Right atrium auricular region (tissue), 2 donors: ENCODE measurements at places on chromosomes 7 and 10. TPM values are rescaled to one million over a fixed set of nuclear protein-coding genes. Genes with fewer than 3 reads are reported as not detected.
A peak's percentile ranks its signal among the peaks of the same experiment; 100 is the strongest.

DNA sequence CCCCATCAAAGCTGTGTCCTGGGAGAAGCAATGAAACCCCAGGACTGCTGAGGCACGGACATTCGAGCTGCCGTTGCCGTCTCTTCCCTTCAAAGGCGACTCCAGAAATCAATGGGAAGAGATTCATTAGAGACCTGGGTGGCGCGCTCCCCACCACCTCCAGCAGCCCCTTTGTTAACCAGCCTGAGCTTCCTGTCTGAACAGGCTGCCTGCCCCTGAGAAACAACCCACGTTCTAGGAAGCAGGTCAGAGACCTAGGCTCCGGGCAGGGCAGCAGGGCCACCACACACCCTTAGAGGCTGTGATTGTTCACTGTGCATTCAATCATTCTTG, 110.9 kb upstream of the PPIF start:
- H3K27ac ChIP-seq = peak overlapping the region; percentile 49
- H3K4me1 ChIP-seq = no peaks in the 10 kb centered on the region
- no peak overlapping the region for H3K4me3 ChIP-seq
- H3K36me3 ChIP-seq = peaks cover 12% of the 10 kb centered on the region
- DNase-seq = no peak

- H3K27ac ChIP-seq = no peak overlapping the region
- no peak for DNase-seq
- no peak overlapping the region for H3K4me3 ChIP-seq
- H3K27me3 ChIP-seq = no peaks in the 10 kb centered on the region
Observed at GRCh38 chr7:74121401-74122249, 38.0 kb downstream of the LIMK1 start.

- no peak for DNase-seq
- no peak overlapping the region for H3K4me3 ChIP-seq
- H3K27ac ChIP-seq = no peak overlapping the region
- no peaks in the 10 kb centered on the region for H3K4me1 ChIP-seq
Observed at GRCh38 chr7:73815436-73815835, 15.4 kb upstream of the CLDN4 start.

ABCB4 gene
- total RNA-seq = 4.2 TPM

SPDYE11 gene
- not detected for total RNA-seq

GRCh38 chr7:111855842-111856227, 293.5 kb upstream of the IMMP2L start:
- H3K36me3 ChIP-seq = peaks cover 13% of the 10 kb centered on the region
- H3K27ac ChIP-seq = no peak overlapping the region
- DNase-seq = no peak
- H3K4me3 ChIP-seq = no peak overlapping the region
- no peaks in the 10 kb centered on the region for H3K4me1 ChIP-seq

DNA sequence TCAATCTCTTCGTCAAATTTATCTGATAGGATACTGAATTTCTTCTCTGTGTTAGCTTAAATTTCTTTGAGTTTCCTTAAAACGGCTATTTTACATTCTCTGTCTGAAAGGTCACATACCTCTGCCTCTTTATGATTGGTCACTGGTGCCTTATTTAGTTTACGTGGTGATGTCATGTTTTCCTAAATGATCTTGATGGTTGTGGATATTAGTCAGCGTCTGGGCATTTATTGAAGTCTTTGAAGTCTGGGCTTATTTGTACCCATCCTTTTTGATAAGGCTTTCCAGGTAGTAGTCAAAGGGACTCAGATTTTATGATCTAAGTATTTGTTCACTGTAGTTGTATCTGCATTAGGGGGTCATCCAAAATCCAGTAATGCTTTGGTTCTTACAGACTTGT, 1407.5 kb upstream of the LRRTM3 start:
- H3K27me3 ChIP-seq = no peaks in the 10 kb centered on the region
- no peak for DNase-seq
- H3K27ac ChIP-seq = no peak overlapping the region
- H3K4me3 ChIP-seq = no peak overlapping the region
- no peaks in the 10 kb centered on the region for H3K36me3 ChIP-seq
- H3K4me1 ChIP-seq = no peaks in the 10 kb centered on the region

GRCh38 chr7:112566442-112567324, 85.9 kb downstream of the LSMEM1 start:
- no peaks in the 10 kb centered on the region for H3K36me3 ChIP-seq
- H3K4me3 ChIP-seq = no peak overlapping the region
- H3K27ac ChIP-seq = peak overlapping the region; percentile 39
- no peaks in the 10 kb centered on the region for H3K4me1 ChIP-seq
- DNase-seq = no peak

COL28A1 gene
- 2.3 TPM for total RNA-seq

ANKRD2 gene
- total RNA-seq = 204 TPM

CNNM1 gene
- total RNA-seq = 0.07 TPM

GRCh38 chr10:6478722-6479121, 101.4 kb downstream of the PRKCQ start:
- no peak overlapping the region for H3K4me3 ChIP-seq
- no peaks in the 10 kb centered on the region for H3K4me1 ChIP-seq
- no peak for DNase-seq

TRIM74 gene
- not detected for total RNA-seq

GRCh38 chr7:34849986-34850385, 187.3 kb downstream of the DPY19L1 start:
- no peak overlapping the region for H3K4me3 ChIP-seq
- peaks cover 7% of the 10 kb centered on the region for H3K4me1 ChIP-seq
- DNase-seq = no peak

DNA sequence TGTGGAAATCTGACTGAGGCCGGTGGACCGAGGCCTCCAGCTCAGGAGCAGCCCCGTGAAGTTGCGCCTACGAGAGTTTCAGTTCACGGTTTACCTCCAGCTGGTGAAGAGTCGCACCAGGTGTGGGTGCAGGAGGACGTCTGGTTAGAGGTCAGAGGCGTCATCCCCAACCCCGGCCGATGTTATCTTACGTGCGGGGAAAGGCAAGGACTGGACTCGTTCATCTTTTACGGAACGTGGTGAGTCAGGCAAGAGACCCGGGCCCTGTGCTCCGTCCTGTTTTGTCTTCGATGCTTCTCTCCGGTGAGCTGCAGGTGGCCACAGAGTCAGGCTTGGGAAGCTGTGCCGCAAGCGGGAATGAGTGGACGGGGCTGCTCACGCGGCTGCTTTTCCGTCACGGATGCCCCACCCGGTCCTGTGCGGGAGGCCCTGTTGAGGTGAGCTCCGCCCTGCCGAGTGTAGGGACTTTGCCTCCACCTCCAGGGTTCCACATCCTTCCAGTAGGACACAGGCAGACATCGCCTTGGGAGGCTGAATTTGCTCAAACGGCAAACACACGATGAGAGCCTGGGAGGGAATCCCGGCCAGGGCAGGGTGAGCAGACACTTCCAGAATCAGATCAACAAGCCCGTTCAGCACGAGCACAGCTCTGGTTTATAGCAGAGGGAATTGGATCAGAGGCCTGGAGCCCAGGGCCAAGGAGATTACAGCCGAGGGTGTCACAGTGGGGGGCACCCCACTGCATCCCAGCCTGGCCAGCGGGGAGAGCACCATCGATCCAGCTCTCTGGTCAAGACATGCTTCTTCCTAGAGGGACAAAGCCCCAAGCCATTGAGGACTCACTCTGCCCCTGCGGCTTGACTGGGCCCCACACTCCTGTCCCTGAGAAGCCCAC, 50.1 kb upstream of the INPP5A start:
- DNase-seq = no peak
- H3K36me3 ChIP-seq = no peaks in the 10 kb centered on the region
- no peaks in the 10 kb centered on the region for H3K27me3 ChIP-seq
- no peak overlapping the region for H3K27ac ChIP-seq
- H3K4me3 ChIP-seq = no peak overlapping the region
- H3K4me1 ChIP-seq = peaks cover 7% of the 10 kb centered on the region

GRCh38 chr10:52517012-52517411, 202.9 kb downstream of the DKK1 start:
- H3K4me3 ChIP-seq = no peak overlapping the region
- H3K4me1 ChIP-seq = no peaks in the 10 kb centered on the region
- H3K36me3 ChIP-seq = no peaks in the 10 kb centered on the region
- H3K27ac ChIP-seq = no peak overlapping the region
- no peak for DNase-seq

DNA sequence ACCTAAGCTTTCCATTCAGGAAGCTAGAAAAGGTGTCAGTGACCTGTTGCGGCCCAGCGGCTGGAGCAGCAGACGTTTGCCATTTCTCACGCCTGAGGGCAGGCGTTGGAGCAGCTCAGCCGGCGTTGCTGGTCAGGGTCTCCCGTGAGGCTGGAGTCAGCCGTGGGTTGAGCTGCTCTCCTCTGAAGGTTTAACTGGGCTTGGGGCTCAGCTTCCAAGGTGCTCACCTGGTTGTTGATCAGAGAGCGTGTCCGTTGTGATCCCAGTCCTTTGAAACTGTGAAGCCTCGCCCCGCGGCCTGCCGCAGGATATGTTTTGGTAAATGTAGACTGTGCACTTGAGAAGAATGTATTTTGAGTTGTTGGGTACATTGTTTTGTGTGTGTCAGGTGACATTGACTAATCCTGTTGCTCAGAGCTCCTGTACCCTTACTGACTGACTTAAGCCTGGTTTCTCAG, 20.6 kb upstream of the PWWP2B start:
- H3K27me3 ChIP-seq = no peaks in the 10 kb centered on the region
- H3K4me1 ChIP-seq = no peaks in the 10 kb centered on the region
- no peak overlapping the region for H3K4me3 ChIP-seq
- H3K27ac ChIP-seq = no peak overlapping the region

GRCh38 chr10:49297818-49298670, 926 bp upstream of the C10orf71 start:
- H3K4me3 ChIP-seq = peak overlapping the region; percentile 54
- no peaks in the 10 kb centered on the region for H3K27me3 ChIP-seq
- DNase-seq = no peak

DNA sequence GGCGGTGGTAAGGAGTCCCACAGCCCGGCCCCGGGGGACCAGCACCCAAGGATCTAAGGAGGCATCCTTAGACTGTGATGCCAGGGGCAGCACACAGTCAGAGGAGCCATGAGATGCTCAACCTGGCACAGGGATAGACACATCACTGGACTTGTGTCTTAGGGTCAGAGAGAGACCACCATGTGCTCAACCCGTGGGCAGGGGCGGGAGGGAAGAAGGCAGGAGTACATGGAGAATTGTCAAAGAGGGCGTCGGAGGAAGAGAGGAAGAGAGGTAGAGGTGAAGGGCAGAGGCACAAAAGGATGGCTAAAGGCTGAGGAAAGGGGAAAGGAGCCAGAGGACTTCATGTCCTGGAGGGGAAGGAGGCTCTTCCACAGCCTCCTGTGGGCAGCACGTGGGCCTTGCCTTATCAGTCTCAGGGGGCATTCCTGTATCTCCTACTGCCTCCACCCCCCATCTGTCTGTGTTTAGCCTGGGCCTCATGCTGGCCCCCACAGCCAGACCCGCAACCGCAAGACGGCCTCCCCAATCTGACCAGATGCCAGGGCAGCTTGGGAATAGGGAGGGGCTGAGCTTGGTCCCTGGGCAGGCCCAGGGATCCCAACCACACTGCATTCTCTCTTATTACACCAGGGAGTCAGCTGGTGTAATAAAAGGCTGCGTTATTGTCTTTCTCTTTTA, 2.2 kb downstream of the ADCY1 start:
- H3K27me3 ChIP-seq = no peaks in the 10 kb centered on the region
- no peaks in the 10 kb centered on the region for H3K36me3 ChIP-seq
- no peak overlapping the region for H3K4me3 ChIP-seq
- DNase-seq = no peak

GRCh38 chr7:99794585-99795502, 10.9 kb upstream of the CYP3A4 start:
- no peak for DNase-seq
- H3K4me1 ChIP-seq = no peaks in the 10 kb centered on the region
- H3K27me3 ChIP-seq = no peaks in the 10 kb centered on the region
- no peak overlapping the region for H3K4me3 ChIP-seq
- no peaks in the 10 kb centered on the region for H3K36me3 ChIP-seq
- H3K27ac ChIP-seq = no peak overlapping the region

CXCL12 gene
- 64.0 TPM for total RNA-seq

- no peak overlapping the region for H3K27ac ChIP-seq
- no peak for DNase-seq
- no peak overlapping the region for H3K4me3 ChIP-seq
- no peaks in the 10 kb centered on the region for H3K4me1 ChIP-seq
- H3K27me3 ChIP-seq = no peaks in the 10 kb centered on the region
- H3K36me3 ChIP-seq = no peaks in the 10 kb centered on the region
Observed at GRCh38 chr7:110307776-110308175, 783.2 kb upstream of the LRRN3 start.

- no peak overlapping the region for H3K27ac ChIP-seq
- peaks cover 2% of the 10 kb centered on the region for H3K36me3 ChIP-seq
- H3K27me3 ChIP-seq = no peaks in the 10 kb centered on the region
- peak; percentile 72 for DNase-seq
- H3K4me3 ChIP-seq = peak overlapping the region; percentile 45
- peaks cover 18% of the 10 kb centered on the region for H3K4me1 ChIP-seq
Observed at GRCh38 chr7:100568896-100569844, 4.5 kb downstream of the SAP25 start.

- no peak overlapping the region for H3K27ac ChIP-seq
- H3K4me3 ChIP-seq = no peak overlapping the region
- no peaks in the 10 kb centered on the region for H3K36me3 ChIP-seq
- H3K4me1 ChIP-seq = no peaks in the 10 kb centered on the region
- DNase-seq = no peak
Observed at GRCh38 chr7:52254396-52255010, 780.9 kb upstream of the POM121L12 start.

FRMPD2 gene
- total RNA-seq = 7.5 TPM

DHX32 gene
- 25.1 TPM for total RNA-seq

- H3K36me3 ChIP-seq = no peaks in the 10 kb centered on the region
- no peak for DNase-seq
- no peak overlapping the region for H3K4me3 ChIP-seq
- no peak overlapping the region for H3K27ac ChIP-seq
- H3K27me3 ChIP-seq = no peaks in the 10 kb centered on the region
Observed at GRCh38 chr7:80882213-80882801, 36.5 kb downstream of the SEMA3C start.

DNA sequence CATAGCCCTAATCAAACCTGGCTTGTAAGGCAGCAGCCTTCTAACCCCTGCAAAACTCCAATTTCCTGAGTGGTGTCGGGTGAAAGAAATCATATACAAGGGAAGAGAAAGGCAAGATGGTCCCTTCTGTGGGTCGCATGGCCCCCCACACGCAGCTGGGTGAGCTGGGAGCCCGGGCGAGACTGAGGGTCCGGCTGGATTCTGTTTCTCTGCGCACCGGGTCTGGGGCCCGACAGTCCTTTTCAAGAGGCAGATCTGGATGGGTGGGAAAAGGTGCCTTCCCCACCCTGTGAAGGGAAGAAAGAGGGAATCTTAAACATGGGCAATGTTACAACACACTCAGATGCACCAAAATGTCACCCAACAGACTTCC, 18.5 kb downstream of the WDR86 start:
- H3K36me3 ChIP-seq = no peaks in the 10 kb centered on the region
- H3K4me3 ChIP-seq = no peak overlapping the region
- H3K27ac ChIP-seq = no peak overlapping the region
- H3K27me3 ChIP-seq = no peaks in the 10 kb centered on the region
- no peaks in the 10 kb centered on the region for H3K4me1 ChIP-seq

- H3K4me3 ChIP-seq = no peak overlapping the region
- DNase-seq = no peak
- H3K36me3 ChIP-seq = no peaks in the 10 kb centered on the region
Observed at GRCh38 chr7:116786791-116787443, 75.5 kb upstream of the CAPZA2 start.

CPN1 gene
- not detected for total RNA-seq

ASB10 gene
- total RNA-seq = 4.0 TPM
